Activated naive CD4-positive, alpha-beta T cell treated with anti-CD3 and anti-CD28 coated beads, Interleukin-2, amount 50 U/mL, for 72 hours (primary cell): ENCODE measurements at places on chromosomes 2 and 18.
A peak's percentile ranks its signal among the peaks of the same experiment; 100 is the strongest.

- DNase-seq = no peak
These were observed at the start of gene PAX8 for GRCh38 chr2:113278742-113279139. PAX8 (minus strand) TSS chr2:113278921; CDS start chr2:113278394, 527 bp downstream.

- DNase-seq = no peak
These were observed 615.8 kb upstream of the SYT4 start for GRCh38 chr18:43893001-43893637.

DNA sequence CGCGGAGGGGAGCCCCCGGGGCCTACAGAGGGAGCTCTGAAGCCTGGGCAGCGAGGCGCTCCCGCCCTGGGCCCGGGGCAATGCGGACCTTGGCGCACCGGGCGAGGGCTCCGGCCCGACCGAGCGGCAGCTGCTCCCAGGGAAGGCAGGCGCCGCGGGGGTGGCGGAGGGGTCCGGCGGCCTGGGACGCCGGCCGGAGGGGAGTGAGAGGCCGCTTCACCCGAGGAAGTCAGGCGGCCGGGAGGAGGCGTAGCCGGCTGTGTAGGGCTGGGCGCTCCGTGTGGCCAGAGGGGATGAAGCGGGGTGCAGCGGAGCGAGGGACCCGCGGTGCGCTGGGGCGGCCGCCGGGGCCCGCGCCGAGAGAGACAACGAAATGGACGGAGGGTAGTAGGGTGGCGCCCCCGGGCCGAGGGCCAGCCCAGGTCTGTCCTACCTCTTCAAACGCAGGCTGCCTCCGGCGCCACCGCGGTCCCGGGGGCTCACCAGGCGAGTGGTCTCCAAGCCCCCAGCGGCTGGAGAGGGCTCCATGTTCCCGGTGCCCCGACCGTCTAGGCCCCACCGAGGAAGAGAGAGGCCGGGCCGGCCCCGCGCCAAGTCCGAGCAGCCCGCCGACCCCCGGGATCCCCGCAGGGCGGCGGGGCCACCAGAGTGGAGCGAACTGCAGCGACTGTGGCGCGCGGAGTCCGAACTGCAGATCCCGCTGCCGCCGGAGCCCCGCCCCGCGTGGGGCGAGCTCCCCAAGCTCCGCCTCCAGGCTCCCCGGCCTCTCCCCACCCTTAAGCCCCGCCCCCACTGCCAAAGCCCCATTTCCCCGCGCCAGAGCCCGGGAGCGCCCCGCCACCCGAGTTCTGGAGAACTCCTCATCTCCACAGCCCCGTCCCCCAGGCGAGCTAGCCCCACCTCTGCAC, at the start of gene SLC30A3:
SLC30A3 (minus strand) TSS at position 669 of the 908 bp plus-strand sequence; CDS start at position 528, 141 bp downstream.
- DNase-seq = peak; percentile 72

DNA sequence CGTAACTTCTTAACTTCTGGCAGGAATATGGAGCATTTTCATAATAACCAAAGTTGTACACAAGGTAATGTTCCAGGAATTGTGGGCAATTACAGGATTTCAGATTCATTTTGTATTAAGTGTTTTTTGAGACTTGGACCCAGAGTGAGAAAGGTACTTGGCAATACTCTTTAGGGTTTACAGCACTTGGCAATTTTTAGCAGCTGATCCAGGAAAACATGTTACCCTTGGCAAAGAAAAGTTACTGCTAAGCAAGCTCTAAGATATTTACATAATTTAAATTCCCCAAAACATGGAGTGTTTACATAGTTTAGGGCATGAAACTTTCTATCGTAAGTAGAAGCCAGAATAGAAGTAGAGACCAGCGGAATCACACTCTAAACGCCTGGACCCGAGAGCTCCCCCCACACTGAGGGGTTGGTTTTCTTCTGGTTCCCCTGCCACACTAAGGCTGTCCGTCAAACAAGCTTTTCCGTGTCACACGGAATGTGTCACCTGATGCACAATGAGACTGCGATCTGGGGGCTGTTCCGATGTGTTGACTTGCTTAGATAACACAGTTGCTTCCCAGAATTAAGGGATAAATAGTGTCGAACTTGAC, 177.1 kb downstream of the PTGR3 start:
- DNase-seq = no peak

DNA sequence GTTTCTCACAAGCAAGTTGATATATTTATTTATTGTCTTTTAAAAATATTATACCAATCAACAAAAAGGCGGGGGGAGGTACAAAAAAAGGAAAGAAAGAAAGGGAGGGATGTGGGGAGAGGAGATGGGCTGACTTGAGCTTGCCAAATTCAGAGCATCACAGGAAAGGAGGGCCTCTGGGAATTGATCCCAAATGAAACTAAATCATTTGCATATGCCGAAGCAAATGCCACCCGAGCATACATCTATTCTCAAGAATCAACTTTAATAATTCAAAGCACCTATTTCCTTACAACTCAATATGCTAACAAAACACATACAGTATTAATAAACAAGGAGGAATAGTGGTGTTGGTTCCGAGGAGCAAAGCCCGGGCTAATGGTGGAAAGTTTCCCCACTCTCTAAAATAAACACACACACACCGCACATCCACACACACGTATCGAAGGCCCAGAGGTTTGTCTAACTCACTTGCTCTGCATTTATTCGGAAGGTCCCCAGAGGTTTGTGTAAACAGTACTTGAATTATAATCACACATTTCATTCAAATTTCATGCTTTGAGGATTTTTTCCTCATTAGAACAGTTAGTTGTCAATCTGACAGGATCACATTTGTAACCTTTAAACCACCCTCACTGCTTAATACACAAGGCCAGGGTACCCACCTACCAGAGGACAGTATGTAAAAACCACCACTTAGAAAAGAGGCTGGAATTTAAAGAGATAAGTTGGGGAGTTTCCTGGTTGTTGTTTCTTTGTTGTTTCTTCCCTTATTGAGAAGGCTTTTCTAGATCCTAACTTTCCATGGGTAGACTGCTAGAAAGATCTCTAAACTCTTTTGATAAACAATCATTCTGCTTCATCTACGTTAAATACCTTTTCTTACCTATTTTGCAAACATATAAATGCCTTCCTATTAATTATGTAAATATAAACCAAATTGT, 264.7 kb downstream of the TCF4 start:
- no peak for DNase-seq

DNA sequence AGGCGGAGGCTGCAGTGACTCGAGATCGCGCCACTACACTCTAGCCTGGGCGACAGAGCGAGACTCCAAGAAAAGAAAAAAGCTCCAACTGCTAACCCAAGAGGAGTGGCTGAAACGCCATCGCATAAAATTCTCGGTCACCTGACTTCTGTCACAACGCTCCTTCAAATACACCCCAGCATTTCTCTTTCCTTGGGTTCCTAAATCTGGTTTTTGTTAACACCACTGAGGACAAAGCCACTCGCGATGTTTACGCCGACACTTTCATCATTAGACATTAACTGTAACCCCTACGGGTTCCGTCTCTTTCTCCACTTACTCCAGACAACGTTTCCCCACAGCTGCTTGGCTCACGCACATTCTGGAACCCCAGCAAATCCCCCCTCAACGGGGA, 679 bp downstream of the CLK1 start:
- no peak for DNase-seq

DNA sequence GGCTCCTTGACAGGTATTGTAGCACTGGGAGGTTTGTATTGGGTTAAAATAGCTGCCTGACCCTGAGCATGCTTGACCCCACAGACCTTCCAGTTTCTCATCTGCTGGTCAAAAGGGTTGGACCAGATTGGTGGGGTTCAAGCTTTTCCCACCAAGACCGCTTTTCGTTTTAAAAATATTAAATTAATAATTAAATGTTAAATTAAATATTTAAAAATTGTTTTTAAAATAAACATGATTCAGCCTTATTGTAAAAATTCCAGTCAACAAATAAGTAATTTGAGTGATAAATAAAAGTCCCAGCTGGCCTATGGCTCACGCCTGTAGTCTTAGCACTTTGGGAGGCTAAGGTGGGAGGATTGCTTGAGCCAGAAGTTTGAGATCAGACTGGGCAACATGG, 36.6 kb upstream of the MCFD2 start:
- no peak for DNase-seq

DNA sequence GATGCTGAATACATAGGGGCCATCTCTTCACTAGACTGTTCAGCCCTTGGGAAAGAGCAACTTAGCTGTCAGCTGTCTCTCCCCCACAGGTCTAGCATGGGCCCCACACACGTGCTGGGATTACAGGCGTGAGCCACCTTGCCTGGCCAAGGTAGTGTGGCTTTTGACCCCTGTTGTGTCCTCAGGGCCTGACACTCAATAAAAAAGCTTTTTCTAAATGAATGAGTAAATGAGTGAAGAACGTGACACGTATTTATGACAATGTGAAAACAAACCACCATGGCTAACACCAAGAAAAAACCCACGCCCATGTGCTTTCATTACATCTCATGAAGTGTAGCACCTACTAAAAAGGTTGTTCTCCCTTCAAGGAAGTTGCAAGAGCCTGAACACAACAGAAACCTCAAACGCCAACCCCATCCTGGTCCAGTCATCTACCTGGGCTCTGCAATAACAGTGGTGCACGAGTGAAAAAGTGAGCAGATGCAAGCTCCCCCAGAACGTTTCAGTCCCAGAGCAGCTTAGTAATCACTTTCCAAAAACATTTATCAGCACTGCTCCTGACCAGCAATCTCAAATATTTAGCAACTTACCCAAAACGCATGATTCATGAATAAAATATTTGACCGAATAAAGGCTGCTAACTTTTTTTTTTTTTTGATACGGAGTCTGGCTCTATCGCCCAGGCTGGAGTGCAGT, 3.4 kb downstream of the WDFY1 start:
- peak; percentile 75 for DNase-seq

GRCh38 chr18:63319383-63320122, at the start of gene BCL2:
BCL2 (minus strand) TSS chr18:63319769.
- DNase-seq = peak; percentile 72

GRCh38 chr2:20198001-20198400, 26.9 kb downstream of the SDC1 start:
- DNase-seq = no peak

DNA sequence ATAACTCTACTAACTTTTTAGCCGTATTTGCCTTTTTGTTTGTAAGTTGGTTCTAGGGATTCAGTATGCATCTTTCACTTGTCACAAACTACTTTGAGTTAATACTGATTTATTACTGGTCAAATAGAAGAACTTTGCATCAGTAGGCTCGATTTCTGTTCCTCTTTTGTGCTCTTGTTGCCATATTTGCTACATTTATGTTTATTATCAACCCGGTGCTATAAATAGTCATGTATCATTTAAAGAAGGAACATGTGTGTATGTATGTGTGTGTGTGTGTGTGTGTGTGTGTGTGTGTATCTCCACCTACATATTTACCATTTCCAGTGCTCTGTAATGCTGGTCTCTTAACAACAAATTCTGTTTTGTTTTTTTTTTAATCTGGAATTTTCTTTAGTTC, 79.6 kb upstream of the B3GNT7 start:
- DNase-seq = no peak

GRCh38 chr2:30293303-30293921, 62.1 kb downstream of the LBH start:
- DNase-seq = no peak

GRCh38 chr2:24919506-24920097, 435 bp downstream of the ADCY3 start:
- DNase-seq = peak; percentile 38

- no peak for DNase-seq
These were observed 682.0 kb downstream of the IRS1 start for GRCh38 chr2:226117510-226118065.

DNA sequence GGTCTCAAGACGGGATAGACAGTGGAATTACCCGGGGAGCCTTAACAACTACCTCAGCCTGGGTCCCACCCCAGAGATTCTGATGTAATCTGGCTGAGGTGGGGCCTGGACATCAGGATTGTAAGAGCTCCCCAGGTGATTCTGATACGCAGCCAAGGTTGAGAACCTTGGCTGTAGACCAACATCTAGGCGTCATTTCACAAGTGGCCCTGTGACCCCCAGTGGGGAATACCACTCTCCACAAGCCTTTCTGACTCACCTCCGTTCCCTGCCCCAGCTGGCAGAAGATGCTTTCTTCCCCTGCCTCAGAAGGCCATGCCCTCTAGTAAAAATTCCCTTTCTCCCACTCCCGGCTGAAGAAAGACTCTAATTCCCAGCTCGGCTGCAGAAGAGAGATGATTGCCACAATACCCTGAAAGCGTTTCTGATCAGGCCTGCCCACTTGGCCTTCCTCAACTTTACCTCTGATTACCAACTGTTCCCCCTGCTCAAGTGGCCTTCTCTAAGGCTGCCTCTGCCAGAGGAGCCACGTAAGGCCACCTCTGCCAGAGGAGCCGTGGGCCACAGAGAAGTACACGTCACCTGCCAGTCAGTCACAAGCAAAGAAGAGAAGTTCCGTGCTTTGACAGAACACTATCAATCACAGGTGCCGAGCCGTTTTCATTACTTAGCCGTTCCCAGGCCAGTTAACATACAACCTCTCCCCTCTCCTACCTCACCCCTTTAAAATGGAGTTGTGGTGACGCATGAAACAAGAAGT, 116.8 kb upstream of the PKDCC start:
- DNase-seq = no peak

- DNase-seq = no peak
These were observed 3.0 kb upstream of the ATP6V1B1 start for GRCh38 chr2:70932631-70933230.

DNA sequence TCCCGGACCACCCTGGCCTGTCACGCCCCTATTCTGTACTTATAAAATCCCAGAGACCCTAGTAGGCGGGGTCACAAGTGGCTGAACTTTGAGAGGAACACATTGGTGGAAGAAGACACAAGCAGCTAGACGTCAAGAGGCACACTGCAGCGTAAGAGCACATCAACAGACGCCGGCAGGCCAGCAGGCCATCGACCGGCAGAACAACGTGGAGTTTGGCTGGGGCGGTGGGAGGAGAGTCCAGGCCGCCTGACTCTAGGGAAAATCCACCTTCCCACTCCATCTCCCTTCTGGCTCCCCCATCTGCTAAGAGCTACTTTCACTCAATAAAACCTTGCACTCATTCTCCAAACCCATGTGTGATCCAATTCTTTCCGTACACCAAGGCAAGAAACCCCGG, 601.8 kb upstream of the CDH2 start:
- no peak for DNase-seq

- no peak for DNase-seq
These were observed 83.8 kb downstream of the ADAM23 start for GRCh38 chr2:206527153-206527552.

DNA sequence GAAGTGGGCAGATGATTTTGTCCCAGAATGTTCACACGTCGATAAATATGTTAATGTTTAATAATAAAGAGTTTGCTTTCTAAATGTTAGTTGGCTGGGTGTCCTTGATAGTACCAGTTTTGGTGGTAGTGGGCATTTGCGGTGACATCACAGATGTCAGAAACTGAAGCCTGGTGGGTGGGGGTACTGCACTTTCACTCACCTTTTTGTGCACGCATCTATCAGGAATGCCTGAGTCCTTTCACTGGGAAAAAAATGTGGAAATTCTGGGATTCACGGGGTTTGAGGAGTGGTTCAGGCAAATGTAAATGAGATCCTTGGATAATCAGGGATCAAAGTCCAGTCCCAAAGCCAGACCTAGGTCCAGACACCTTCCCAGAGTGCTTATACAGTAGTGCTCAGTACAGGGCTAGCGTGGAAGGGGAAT, 3.2 kb downstream of the EPAS1 start:
- DNase-seq = no peak

GRCh38 chr18:31549416-31549815, 42.3 kb upstream of the TTR start:
- DNase-seq = no peak
